Stimulated activated CD4-positive, alpha-beta T cell treated with anti-CD3 and anti-CD28 coated beads, Interleukin-12 subunit alpha, Interleukin-12 subunit beta, amount 100 ng/mL, for 24 hours (primary cell): ENCODE measurements at places on chromosomes 1 and 21.
A peak's percentile ranks its signal among the peaks of the same experiment; 100 is the strongest.

- no peak for DNase-seq
Measured at GRCh38 chr1:186753241-186753640, 73.0 kb upstream of the PTGS2 start.

DNA sequence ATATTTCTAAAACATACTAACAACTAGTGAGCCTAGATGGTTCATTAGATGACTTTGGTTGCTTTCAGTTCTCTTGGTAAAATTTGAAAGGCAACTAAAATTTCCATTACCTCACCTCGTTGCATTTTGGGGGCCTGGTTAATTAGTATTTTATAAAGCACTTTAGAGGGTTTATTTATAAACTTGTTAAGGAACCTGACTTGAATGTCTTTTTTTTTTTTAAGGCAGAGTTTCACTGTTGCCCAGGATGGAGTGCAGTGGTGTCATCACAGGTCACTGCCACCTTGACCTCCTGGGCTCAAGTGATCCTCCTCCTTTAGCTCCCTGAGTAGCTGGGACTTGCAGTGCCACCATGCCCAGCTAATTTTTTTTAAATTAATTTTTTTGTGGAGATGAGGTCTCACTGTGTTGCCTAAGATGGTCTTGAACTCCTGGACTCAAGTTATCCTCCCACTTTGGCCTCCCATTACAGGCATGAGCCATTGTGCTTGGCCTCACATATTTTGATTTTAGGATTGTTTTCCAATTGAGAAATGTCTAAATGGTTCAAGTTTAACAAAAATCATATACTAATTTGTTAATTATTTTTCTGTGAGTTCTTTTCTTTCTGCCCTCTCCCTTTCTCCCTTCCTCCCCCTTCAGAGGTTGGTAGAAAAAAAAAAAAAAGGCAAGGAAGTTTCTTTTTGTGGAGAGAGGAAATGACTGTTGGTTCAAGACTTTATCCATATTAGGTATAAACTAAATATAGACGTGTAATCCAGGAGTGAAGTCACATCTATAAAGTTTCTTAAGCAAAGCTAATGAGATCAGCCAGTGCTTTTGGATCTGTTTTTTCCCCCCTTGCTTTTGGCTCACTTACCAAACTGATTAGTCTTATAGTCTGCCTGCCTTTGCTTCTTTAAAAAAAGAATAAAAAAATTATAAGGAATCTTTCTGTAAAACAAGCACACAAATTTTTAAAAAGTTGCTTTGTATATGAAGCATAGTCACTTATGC is 24.7 kb downstream of the CLIC4 start:
- DNase-seq = no peak

DNA sequence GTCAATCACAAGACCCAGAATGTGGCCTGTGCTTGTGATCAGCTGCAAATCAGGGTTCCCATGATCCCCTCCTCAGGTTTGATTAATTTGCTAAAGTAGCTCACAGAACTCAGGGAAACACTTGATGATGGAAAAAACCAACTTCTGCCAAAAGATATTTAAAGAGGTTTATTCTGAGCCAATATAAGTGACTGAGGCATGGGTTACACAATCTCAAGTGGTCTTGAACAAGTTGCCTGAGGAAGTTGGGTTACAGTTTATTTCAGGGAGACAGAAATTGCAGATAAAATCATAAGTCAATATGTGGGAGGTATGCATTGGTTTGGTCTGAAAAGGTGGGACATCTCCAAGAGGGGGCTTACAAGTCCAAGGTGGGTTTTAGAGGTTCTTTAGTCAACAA is 243.1 kb downstream of the S1PR1 start:
- no peak for DNase-seq

DNA sequence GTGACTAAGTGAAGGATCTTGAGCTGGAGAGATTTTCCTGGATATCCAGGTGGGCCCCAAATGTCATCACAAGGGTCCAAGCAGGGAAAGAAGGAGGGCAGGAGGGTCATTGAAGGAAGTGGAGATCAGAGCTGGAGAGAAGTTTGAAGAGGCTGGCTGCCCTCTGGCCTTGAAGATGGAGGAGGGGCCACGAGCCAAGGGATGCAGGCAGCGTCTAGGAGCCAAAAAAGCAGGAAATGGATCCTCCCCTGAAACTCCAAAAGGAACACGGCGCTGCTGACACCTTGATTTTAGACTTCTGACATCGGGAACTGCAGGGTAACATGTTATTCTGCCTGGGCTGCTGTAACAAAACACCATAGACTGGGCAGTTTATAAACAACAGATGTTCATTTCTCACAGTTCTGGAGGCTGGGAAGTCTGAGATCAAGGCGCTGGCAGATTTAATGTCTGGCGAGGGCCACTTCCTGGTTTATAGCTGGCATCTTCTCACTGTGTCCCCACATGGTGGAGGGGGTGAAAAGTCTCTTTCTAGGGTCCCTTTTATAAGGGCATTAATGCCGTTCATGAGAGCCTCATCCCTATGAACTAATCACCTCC is 28.8 kb upstream of the ZBTB21 start:
- no peak for DNase-seq

- peak; percentile 82 for DNase-seq
Measured at GRCh38 chr1:1574721-1575537, at the start of gene SSU72. SSU72 (minus strand) TSS chr1:1574863; CDS start chr1:1574557, 306 bp downstream.

- no peak for DNase-seq
Measured at GRCh38 chr1:56516539-56517252, 62.7 kb downstream of the PLPP3 start.

DNA sequence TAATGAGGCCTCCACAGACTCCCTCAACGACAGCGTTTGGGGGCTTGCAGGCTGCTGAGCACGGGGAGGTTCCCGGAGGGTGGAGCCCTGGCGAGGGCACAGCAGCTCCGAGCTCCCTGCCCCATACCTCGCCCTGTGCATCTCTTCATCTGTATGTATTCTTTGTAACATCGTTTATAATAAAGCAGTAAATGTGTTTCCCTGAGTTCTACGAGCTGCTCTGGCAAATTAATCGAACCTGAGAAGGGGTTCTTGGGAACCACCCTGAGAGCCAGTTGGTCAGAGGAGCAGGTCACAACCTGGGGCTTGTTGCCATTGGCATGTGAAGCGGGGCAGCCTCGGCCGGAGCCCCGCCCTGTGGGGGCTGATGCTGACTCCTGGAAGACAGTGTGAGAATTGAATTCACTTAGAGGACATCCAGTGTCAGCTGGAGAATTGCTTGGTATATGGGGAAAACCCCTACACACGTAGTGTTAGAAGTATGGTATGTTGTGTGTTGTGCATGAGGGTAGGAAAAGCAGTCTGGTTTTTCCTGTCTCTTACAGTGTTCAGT is 11.5 kb downstream of the SLC37A1 start:
- no peak for DNase-seq

- no peak for DNase-seq
Measured at GRCh38 chr1:13913396-13913795, 213.4 kb downstream of the PRDM2 start.

DNA sequence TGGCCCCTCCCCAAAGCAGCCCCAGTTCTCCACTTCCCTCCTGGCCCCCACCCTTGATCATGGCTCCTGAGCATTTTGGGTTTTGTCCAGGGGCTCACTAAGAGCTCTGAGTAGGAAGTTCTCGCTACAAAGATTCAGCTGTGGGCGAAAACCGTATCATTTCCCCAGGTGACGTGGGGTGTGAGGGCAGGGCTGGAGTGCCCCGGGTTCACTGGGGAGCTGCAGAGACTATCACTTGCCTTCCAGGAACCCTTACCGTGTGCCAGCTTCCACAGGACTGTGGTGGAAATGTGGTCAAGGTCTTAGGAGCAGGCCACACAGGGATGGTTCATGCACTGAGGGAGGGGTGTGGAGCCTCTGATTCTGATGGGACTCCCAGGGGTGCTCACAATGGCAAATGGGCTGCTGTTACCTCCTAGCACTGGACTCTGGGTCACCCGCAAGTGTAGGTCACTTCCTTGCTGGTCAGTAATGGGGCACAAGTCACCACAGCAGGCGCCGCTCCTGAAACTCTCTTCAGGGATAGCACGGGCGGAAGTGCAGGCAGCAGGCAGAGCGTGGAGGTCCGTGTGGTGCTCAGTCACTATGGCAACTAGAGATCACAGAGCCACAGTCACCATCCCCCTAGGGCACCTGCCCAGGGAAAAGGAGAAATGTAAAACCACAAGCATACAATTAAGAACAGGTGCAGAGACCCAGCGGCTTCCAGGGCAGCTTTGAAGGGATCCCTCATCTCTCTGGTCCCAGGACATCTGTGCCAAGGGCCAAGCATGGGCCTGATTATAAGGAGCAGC is 35.4 kb downstream of the RSPH1 start:
- DNase-seq = no peak

- no peak for DNase-seq
Measured at GRCh38 chr1:225889743-225890142, 797 bp upstream of the LEFTY1 start.

DNA sequence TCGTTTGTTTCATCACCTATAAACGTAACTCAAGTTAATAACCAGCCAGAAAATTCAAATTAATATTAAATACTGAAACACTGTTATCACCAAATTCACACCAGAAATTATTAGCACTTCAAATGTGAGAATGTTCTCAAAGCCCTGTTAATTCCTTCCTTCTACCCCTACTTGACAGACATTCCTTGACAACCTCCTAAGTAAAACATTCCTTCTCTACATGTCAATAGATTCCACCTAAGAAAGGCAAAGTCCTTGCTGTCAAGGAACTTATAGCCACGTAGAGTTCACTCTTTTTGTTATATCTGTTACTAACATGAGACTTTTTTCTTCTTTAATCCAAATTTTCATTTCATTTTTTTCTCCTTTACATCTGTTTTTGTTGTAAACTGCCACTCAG is 441.5 kb downstream of the SMYD3 start:
- DNase-seq = no peak

DNA sequence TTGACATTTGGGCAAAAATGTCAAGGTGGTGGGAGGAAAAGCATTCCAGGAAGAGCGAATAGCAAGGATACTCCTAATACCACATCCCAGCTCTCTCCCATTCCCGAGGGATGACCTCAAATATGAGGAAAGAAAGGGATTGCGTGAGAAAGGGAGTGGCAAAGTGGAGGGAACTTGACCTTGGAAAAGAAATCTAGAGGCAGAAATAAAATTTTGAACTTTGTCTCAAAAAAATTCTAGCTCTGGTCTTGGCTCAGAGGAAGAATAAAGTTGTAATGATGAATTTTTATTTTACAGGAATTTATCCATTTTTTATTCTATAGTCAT is 127.8 kb downstream of the TBX19 start:
- no peak for DNase-seq

- DNase-seq = no peak
Measured at GRCh38 chr1:208562151-208562960, 318.2 kb upstream of the PLXNA2 start.

DNA sequence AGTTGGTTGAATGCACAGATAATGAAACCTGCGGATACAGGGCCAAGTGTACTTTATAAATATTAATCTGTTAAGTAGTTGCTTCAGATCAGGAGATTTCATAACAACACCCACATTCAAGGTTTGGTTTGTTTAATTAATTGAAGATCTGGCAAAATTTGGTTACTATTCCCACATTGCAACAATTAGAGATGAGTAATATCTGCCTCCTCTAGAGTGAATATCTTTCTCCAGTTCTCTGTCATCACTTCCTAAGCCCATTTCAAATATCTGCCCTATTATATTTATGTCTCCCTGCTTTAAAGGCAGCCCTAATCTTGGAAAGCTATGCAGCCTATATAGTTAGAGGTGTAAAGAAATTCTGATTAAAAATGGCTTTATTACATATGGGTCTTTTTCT is 61.4 kb downstream of the PPP2R5A start:
- DNase-seq = no peak

GRCh38 chr1:22126531-22126930 is 16.4 kb downstream of the WNT4 start:
- DNase-seq = no peak

GRCh38 chr1:51454554-51454953 is 64.5 kb downstream of the EPS15 start:
- no peak for DNase-seq

DNA sequence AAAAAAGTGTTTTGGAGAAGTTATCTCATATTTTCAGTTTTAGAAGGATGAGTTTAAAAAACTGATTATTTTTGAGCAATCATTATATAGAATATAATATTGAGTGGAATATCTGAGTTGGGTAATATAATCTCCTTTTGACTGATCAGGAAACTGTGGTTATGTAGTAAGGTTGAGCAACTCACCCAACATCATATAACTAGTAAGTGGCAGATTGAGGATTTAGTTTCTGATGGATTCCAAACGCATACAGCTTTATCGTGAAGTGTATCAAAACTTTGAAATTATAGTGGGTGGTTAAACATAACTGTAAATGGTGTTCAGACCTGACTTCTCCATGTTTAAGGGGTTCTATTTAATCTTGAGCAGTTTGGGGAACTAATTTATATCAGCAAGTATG is 98.6 kb downstream of the OLFM3 start:
- DNase-seq = no peak

DNA sequence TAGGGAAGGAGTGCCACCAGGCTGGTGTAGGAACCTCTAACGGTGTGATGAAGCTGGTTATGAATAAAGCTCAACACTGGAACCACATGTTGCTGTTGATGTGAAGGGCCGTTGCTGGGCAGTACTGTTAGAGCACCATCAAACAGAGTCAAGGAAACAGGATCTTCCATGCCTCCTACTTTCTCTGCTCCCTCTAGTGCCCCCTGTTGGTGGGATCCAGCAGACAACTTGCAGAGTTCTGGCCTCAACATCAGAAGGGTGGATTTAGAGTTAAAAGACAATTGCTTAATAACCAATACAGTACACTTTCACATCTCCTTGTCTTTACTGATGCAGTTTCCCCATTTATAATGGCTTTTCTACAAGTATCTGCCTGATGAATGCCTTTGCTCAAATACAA is 336.4 kb downstream of the NTNG1 start:
- DNase-seq = no peak

DNA sequence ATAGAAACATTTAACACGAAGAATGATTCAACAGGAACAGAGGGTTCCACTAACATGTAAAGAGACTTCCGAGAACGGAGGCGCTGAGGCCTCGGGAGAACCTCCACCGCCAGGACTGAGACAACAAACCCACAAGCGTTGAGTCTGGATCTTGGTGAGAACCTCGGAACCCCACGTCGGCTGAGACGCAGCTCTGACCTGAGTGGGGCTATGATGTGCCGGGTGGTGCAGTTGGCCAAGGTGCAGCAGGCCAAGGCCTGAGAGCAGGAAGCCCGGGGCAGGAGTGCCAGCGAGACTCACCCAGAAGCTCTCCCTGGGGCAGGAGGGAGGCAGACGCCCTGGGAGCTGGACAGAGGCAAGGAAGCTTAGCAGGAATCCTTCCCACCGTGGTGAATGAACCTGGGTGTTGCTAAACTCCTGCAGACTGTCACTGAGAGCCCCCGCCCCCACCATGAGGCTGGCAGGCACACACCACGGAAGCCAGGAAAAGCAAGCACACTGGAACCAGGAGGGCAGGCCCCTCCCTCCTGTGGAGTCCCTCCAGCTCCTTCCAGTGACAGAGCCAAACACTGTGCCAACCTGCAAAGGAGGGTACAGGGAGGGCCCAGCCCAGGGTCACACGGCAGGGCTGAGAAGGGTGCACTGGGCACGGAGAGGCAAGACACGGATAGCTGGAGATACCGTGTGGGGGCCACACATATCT is 34.8 kb downstream of the WDR4 start:
- DNase-seq = no peak

GRCh38 chr1:62286786-62287224 is 32.4 kb downstream of the KANK4 start:
- DNase-seq = no peak
